Lung (tissue), 17 donors: ENCODE measurements at places on chromosomes 3 and 15.

- DNase-seq: no peak
Measured at GRCh38 chr3:71530903-71531530, 52.5 kb downstream of the FOXP1 start.

- DNase-seq: no peak
Measured at GRCh38 chr3:188279502-188280335, 125.8 kb downstream of the LPP start.

- DNase-seq: no peak
Measured at GRCh38 chr3:56931836-56932235, 128.6 kb upstream of the SPATA12 start.

- DNase-seq: no peak
Measured at GRCh38 chr3:189340680-189341460, 169.1 kb downstream of the TPRG1 start.

GRCh38 chr3:49339941-49340800 is at the start of gene USP4:
Gene USP4 (minus strand): TSS chr3:49340053. CDS start chr3:49340024, 29 bp downstream.
- peak; percentile 95 for DNase-seq

- DNase-seq: no peak
Measured at GRCh38 chr3:73774645-73775044, 149.9 kb upstream of the PDZRN3 start.
